ENCODE measurements at places on chromosomes 6 and 20.

DNA sequence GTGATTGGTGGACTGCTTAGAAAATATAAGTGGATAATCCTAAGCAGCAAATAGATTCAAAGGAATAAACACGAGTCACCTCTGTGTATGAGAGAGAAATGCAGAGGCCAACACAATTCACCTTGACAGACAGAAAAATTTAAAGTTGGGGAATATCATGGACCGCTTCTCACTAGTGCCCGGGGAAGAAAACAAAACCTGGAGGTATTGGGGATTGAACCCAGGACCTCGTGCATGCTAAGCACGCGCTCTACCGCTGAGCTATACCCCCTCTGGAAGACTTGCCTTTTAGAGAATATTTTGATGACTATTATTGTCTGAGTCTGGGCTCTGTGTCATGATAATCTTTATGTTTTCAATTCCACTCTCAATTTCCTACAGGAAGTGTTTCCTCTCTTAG lies 111.9 kb downstream of the TRIM27 start:
- DNase-seq: no peak

GRCh38 chr6:104642871-104643270 lies 216.8 kb downstream of the HACE1 start:
- DNase-seq: no peak

- no peak for DNase-seq
Observed at GRCh38 chr6:109788687-109789086, 97.6 kb downstream of the FIG4 start.

DNA sequence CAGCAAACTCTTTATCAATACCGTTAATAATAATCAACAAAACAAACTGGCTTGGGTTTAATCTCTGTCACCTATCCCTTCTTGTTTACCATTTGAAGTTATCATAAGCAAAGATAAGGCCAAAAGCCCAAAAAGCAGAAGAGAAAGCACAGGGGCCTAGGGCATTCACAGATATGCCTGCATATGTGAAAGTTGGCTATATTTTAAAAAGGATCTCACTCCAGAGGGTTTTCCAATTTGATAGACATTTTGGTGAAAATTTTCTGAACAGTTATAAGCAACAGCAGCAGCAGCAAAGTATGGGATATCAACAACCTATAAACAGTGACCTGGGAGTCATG lies 101.1 kb downstream of the ATXN1 start:
- no peak for DNase-seq

DNA sequence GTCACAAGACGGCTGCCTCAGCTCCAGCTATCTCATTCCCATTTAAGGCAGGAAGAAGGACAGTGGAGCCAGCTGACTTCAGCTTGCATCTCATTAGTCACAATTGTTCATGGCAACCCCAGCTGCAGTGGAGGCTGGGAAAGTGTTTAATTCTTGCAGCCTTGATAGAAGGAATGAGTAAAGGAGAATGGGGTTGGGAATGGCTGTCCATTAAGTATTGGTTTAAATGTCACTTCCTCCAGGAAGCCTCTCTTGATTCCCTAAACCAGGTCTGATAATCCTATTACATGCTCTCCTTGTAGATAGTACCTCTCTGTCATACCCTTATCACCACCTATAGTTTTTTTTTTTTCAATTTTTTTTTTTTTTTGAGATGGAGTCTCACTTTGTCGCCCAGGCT lies 166.4 kb downstream of the TFAP2C start:
- no peak for DNase-seq

DNA sequence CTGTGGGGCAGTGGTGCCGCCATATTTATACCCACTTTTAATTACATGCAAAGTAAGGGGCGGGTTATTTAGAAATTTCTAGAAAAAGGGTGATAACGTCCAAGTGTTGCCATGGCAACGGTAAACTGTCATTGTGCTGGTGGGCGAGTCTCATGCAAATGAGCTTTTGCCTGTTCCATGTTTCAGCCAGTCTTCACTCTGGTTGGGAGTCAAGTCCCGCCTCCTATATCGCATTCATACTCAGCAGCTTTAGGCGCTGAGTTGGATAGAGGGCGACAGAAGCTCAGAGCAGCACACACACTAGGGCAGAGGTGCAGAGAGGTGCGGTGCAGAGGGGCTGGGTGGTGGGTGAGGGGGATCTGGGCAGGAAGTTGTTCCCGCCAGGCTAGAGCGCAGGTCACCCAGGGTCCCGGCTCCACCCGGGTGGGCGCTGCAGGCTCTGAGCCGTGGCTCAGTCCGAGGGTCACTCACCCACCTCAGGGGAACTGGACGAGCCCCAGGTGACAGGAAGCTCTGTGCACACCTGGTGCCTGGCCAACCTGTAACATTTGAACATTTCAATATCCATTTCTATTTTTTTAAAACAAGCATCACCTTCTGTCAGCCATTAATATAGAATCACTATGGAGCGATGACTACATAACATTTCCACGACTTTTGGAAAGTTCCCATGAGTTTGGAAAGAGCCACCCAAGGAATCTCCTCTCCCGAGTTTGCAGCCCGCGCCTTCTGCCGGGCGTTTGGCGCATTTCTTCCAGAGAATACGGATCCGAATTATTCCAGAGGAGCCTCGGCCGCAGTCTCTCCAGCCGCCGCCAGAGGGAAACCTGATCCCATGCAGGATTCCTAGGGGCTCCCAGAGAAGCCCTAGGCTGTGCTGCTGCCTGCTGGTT lies 89.1 kb upstream of the PHACTR3 start:
- DNase-seq: no peak

- no peak for DNase-seq
Observed at GRCh38 chr6:1702580-1703051, 92.9 kb downstream of the FOXC1 start.

- DNase-seq: no peak
Observed at GRCh38 chr20:45322952-45323383, 14.9 kb upstream of the MATN4 start.

DNA sequence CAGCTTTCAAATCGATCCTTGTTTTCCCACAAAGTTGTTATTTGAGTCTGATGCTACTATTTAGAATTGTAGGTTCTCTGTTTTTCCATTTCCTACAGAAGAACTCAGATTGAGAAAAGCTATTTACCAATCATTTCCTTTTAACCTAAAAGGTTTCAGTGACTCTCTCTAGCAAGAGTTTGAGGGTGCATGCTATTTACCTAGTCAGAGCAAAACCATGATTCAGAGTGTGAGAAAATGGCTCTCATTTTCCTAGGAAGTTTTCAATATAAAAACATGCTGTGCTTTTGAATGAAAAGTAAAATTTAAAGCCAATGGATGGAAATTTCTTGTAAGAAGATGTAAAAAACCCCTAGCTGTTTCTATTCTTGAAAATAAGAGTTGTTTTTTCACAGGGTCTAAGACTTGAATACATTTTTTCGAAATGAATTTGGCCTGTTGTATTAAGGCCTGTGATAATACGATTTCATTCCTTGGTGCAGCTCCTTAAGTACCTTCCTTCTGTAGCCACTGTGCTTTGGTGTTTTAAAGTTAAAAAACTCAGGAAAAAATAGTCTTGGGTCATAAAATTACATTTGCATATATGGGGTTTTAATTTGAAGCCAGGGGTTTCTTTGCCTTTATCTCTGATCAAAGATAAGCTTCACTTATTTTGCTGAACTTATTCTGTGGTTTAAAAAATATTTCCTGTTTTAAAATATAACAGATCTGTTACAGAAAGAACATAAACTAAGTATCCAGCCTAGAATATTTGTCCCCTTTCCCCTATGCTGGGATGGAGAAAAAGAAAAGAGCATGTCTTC lies 18.0 kb upstream of the RSPH3 start:
- no peak for DNase-seq

DNA sequence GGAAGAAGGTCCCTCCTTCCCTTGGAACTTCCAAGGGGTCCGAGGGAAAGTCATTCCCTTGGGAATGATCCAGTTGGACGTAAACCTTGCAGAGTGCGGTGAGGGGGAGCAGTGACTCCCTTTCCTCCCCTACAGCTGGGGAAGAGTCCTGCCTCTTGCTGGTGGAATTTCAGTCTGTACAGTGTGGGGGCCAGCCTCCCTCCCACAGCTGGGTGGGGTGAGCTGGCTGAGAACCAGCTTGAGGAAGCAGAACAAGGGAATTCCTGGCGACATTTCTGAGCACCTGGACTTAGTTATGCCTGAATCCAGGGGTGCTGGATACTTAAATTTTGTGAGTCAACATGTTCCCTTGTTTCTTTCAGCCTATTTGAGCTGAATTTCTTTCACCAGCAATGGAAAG lies 152.0 kb downstream of the ANKRD60 start:
- no peak for DNase-seq

GRCh38 chr6:154555073-154555677 lies 44.7 kb upstream of the CNKSR3 start:
- no peak for DNase-seq

DNA sequence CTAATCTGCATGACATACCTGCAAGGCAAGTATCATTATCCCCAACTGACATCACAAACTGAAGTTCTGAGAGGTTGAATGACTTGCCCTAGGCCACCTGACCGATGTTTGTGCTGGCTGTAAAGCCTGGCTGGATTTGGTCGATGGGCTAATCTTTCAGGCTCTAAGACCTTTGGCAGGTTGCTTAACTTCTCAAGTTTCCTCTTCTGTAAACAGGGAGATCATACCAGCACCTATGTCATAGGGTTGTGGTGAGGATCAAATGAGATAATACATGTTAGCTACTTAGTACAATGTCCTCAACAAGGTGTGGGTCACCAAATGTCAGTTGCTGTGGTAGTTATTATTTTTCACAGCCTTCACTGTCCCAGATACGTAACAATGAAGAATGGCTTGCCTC lies 14.2 kb downstream of the ANKRD66 start:
- no peak for DNase-seq

- no peak for DNase-seq
Observed at GRCh38 chr6:41676431-41676830, 38.2 kb downstream of the MDFI start.

GRCh38 chr6:159716247-159717096 lies 10.8 kb upstream of the WTAP start:
- no peak for DNase-seq

GRCh38 chr20:3612795-3613572 lies 50.2 kb downstream of the GFRA4 start:
- no peak for DNase-seq

- DNase-seq: no peak
Observed at GRCh38 chr6:72461144-72461543, 160.7 kb upstream of the KCNQ5 start.

DNA sequence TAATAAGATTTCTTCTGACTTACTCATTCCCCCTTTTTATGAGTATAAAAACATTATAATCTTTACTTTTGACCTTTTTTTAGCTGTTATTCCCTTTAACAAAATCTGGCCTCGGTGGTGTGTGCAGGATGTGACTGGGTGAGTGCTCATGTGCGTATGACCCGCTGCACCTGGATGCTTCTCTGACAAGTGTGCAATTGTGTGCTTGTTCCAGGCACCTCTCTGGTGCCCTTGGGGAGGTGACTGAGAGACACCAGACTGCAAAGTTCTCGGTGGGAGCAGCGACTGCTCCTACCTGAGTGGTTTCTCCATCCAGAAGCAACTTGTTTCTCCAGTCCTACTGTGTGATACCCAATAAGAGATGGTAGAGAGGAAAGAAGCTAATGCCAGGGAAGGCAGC lies 65.0 kb downstream of the ISM1 start:
- DNase-seq: no peak

DNA sequence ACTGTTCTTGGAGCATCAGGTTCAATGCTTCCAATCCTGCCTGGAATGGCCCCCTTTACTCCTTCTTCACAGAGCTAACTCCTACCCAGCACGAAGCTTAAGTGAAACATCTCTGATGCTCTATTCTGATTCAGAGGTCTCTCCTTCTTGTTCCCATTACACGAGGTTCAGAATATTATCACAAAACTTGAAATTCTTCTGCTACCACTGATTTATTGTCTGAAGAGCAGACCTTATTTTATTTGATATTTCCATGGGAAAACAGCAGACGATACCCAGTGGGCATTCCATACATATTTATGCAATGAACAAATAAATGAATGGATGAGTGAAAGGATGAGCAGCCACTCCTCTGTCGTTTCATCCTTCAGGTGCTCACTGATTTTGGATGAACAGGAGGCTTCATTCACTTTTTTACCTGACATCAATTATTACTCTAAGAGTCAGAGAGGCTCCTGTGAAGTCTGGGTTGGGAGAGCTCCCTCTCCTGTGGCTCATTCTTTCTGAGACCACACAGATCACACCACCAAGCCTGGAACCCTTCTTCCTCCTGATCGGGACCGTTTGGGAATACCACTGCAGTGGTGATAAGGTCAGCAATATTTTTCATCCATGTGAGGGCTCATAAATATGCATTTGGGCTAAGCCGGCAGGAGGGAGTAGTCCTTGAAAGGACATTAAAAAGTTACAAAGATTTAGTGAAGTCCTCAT lies 25.8 kb downstream of the SMLR1 start:
- no peak for DNase-seq

DNA sequence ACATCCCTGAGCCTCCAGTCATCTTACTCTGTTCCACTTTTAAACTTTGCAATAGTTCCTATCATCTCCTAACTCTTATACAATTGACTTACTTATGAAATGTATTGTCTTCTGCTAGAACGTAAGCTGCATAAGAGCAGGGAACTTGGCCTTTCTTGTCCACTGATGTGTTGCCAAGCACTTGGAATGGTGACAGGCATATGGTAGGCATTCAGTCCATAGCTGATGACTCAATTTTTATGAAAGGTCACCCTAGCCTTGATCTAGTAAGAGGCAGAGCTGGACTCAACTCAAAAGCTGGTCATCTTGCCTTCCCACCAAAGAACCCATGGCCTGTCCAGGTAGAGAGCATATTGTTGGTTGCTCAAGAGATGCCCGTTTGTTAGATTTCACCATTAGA lies 82.4 kb upstream of the FAM184A start:
- no peak for DNase-seq

- no peak for DNase-seq
Observed at GRCh38 chr6:109867970-109868358, 110.1 kb upstream of the GPR6 start.

DNA sequence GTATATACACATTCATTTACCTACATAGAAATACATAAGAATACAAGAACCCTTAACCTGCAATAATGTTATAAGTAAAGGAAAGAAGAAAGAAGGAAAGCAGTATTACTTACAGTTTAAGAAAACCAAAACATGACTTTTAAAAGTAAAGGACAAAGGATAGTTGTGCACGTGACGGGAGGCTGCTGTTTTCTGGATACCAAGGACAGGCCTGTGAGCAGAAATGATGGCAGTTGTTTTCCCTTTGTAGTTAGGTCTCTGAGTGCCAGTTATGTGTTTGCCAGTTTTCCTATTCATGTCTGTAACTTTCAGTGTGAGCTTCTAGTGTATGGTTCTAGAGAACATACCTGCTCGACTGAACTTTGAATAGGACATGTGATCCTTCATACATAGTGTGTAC lies 54.8 kb downstream of the FAM120B start:
- DNase-seq: no peak

- no peak for DNase-seq
Observed at GRCh38 chr6:80637312-80637711, 530.8 kb downstream of the BCKDHB start.

DNA sequence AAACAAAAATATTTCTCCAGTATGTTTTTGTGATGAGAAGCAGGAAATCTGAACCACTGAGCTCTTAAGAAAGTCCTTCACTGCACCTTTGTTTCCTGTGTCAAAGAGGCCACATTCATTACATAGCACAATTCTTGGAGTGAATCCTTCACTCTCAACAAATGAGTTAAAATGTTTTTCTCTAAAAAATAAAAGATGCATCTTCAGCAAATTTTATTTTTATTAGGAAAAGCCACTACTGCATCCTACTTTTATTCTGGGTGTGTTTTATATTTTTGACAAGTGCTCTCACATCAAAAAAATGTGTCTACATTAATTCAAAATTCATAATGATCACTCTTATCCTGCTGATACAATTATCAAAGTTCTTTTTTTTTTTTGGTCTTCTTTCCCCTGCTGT lies 76.3 kb downstream of the PLCB4 start:
- no peak for DNase-seq

Data from iPS DF 19.7 (cell line).